Amniotic epithelial cell (primary cell): ENCODE measurements at places on chromosomes 5 and 9.
A peak's percentile ranks its signal among the peaks of the same experiment; 100 is the strongest.

DNA sequence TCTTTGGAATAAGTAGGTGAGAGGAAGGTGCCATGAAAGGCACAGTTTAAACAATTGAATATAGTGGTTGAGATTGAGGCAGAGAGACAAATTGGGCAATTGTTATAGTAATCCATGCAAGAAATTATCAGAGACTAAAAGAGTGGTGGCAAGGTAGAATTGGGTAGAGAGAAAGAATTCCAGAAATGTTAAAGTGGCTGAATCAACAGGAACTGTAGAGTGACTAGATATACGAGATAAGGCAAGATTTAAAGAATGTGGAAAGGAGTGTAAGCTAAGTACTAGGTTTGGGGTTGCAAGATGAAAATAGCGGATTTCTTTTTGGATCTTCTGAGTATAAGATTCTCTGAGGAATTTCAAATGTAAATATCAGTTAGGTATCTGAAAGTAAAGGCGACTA is 285.2 kb downstream of the DMRTA1 start:
- no peak for DNase-seq

GRCh38 chr9:82254646-82255367 is 266.2 kb downstream of the SPATA31D1 start:
- no peak for DNase-seq

GRCh38 chr9:92001244-92001643 is 51.2 kb upstream of the ROR2 start:
- DNase-seq, result peak; percentile 59

DNA sequence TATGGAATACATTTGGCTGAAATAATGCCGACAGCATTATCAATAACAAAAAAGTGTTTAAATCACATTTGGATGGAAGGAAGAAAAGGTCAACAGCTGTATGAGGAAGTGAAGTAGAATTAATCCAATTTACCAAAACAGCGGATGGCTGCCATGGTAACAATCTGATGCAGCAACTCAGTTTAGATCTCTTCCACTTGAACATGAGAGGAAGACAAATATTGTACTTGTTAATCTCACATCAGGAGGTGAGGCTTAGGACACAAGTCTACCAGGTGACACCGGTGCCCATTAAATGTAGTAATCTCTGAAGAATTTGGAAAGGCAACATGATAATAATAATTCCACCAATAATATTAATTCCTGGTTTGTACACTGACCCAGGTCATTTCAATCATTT is 2.4 kb downstream of the RASEF start:
- no peak for DNase-seq

DNA sequence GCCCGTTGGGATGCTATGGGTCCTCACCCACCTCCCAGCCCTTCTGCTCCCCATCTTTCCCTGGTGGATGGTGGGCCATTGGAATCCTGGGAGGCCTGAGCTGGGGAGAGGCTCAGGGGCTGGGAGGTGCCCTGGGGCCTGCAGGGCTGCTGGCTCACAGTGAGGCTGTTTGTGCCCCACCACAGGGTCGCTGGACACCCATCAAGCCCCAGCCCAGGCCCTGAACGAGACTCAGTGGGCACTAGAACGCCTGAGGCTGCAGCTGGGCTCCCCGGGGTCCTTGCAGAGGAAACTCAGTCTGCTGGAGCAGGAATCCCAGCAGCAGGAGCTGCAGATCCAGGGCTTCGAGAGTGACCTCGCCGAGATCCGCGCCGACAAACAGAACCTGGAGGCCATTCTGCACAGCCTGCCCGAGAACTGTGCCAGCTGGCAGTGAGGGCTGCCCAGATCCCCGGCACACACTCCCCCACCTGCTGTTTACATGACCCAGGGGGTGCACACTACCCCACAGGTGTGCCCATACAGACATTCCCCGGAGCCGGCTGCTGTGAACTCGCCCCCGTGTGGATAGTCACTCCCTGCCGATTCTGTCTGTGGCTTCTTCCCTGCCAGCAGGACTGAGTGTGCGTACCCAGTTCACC is 4.9 kb upstream of the AIF1L start:
- DNase-seq, result no peak

DNA sequence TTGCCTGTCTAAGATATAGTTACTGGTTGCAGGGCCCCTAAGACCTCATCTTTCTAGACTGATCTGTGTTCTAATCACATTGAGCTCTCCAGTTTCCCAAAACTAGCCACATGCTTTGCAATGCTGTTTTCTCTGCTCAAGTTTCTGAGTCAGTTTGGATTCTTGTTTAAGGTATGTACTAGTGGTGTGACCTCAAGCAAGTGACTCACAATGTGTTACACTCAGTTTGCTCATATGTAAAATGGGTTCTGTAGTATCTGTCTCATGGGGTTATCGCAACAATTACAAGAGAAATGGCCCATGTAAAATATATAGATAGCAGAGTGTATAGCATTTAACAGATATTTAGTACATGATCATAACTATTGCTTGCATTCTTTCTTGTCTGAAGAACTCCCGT is 153.1 kb upstream of the ELL2 start:
- peak; percentile 59 for DNase-seq

DNA sequence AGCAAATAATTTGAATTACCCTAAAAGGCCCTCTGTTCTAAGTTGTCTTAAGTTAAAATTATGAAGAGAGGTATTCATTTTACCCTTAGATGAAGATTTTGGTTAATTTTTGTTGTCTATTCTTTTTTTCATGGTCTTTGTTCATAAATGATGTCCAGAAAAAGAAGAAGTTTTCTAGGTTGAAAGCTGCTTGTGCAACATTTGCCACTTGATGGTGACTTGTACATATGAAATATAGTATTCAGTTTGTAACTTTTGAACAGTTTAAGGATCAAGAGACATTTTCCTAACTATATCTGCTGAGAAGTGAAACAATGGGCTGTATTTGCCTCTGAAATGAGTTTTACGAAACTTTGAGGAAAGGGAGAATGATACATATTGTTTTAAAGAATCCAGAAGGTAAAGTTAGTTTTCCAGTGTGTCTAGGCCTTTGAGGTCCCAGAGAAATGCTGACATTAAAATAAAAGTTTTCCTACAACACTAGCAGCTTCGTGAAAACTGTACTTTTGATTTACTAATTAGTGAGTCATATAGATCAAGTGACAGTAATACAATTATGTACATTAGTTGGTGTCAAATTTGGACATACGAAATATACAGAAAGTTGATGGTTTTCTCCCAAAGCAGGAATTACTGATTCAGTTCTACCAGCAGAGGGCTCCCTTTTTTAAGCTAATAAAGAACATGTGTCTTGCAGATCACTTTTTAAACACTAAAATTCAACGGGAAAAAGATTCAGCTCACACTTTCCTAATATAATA is 70.5 kb downstream of the PIK3R1 start:
- DNase-seq, result peak; percentile 55

- DNase-seq, result peak; percentile 15
Observed at GRCh38 chr9:12882430-12882829, 107.6 kb downstream of the LURAP1L start.
